ENCODE measurements at places on chromosomes 5 and 9.

- DNase-seq = no peak
Measured at GRCh38 chr5:138170299-138170698, 8.1 kb downstream of the BRD8 start.

- no peak for DNase-seq
Measured at GRCh38 chr9:79694676-79695400, 123.1 kb downstream of the TLE4 start.

DNA sequence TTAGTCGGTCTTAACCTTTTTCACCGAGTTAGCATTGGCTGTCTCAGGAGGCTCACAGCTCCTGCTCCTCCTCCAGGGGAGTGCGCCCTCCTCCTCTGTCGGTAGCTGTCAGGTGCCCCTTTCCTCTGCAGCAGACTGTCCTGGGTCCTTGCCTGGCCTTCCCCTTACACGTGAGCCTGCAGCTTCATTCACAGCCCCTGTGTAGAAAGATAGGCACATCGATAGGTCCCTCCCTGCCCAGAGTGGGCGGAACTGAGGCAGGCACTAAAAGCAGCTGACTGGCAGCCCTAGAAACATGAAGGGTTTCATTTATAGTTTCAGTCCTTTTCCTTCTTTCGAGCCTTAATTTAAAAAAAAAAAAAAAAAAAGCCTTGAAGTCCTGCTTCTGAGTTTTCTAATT lies 17.2 kb downstream of the TENT4A start:
- DNase-seq = no peak

DNA sequence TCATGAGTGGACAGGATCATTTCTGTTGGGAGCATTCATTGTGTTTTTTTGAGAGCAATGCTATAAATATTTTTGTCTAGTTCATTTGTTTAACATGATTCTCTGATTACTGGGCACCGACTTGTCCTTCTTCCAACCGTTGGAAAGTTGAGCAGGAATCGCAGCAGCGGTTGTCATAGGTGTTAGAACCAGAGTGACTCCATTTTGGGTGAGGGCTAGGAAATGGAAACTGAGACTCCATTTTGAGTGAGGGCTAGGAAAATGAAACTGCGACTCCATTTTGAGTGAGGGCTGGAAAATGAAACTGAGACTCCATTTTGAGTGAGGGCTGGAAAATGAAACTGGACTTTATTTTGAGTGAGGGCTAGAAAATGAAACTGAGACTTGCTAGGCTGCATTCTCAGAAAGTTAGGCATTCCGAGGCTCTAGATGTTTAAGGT lies 100.6 kb downstream of the ICE1 start:
- DNase-seq = no peak

DNA sequence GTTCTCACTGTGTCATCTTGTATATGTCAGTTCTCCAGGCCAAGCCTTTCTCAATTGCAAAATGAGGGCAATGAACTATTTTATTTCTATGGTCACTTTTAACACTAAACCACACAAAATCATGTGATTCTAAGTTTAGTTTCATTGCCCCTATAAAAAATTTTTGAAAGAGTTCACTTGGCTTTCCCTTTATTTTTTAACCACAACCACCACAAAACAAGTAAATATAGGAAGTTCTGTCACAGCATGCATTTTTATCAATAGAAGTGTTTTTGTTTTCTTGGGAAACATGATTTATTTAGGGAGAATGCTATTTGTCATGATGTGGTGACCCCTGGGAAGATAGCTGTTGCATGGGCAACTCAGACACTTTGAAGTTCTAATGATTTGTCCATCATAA lies 169.1 kb downstream of the CSNK1G3 start:
- no peak for DNase-seq

DNA sequence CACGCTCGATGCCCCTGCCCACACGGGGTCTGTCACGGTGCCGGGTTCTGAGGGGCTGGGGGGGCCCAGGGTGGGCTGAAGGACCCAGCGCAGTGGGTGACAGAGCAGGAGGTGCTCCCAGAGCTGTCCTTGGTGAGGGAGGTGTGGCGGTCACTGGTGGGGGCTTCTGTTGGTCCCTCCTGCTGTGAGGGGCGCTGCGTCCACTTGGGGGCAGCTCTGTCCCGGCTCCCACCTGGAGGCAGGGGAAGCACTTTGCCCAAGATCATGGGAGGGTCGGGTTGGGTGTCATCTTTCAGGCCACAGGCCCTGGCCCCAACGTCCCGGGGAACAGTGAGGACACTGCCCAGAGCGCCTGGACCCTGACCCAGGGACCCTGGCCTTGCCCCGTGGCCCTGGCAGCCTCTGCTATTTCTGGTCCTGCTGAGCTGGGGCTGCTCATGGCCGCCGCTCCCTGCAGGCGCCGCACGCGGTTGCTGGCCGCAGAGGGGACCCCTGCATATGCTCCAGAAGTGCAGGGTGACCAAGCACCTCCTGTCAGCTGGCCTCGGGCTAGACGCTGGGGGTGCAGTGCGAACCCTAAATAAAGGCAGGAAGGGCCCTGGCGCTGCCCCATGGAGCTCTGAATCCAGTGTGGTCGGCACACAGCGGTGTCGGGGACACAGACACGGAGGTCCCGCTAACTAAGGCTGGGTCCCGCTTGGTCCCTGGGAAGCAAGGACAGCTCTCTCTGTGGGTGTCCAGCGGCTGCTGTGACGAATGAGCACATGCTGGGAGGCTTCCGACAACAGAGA lies 11.6 kb upstream of the RNU6ATAC start:
- no peak for DNase-seq

GRCh38 chr5:95863383-95863757 lies 40.8 kb upstream of the GLRX start:
- DNase-seq = no peak

- no peak for DNase-seq
Measured at GRCh38 chr9:103397868-103398600, 402.9 kb downstream of the CYLC2 start.

DNA sequence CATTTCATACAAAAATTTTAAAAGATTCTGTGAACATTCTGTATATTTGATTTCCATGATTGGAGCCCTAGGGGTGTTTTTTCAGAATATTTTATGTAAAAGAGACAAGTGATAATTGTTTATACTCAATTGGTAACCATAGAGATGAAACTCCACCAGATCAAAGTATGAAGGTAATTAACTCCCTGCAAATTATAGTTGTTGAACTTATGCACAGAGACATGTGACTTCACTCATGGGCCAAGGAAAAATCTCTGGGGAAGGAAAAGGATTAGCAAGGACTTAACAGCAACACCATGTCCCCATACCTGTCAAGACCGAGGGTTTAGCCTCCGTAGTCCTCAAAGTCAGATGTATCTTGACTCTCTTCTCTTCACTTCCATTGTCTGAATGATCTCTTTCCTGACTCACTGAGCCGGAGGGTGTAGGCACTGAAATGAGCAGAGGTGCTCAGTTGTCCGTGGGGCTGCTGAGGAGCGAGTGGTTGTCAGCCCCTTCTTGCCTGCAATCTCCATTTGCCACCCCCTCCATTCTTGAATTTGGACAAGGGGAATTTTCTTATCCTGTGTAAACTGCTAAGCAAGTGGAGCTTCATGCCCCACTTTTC lies 17.5 kb upstream of the CXCL14 start:
- DNase-seq = no peak

DNA sequence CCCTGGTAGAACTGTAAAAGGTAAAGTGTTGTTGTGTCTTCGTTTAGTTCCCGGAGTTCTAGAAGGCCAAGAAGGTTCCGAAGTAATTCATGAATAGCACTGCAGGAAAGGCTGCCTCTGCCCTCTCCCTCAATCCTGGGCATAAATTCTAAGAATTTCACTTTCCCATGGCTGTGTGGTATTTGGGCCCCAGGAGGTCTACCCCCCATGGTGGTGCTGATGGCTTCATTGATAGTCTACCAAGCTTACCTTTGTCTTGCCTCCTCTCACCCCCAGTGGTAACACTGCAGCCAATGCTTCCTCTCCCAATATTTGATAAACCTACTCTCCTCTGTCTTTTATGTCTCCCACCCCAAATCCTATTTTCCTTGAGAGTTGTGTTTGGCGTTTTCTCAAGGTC lies 39.5 kb downstream of the ADAMTS16 start:
- no peak for DNase-seq

- DNase-seq = no peak
Measured at GRCh38 chr9:10512144-10512543, 100.7 kb downstream of the PTPRD start.

- DNase-seq = no peak
Measured at GRCh38 chr9:129319938-129320481, 141.9 kb upstream of the IER5L start.

DNA sequence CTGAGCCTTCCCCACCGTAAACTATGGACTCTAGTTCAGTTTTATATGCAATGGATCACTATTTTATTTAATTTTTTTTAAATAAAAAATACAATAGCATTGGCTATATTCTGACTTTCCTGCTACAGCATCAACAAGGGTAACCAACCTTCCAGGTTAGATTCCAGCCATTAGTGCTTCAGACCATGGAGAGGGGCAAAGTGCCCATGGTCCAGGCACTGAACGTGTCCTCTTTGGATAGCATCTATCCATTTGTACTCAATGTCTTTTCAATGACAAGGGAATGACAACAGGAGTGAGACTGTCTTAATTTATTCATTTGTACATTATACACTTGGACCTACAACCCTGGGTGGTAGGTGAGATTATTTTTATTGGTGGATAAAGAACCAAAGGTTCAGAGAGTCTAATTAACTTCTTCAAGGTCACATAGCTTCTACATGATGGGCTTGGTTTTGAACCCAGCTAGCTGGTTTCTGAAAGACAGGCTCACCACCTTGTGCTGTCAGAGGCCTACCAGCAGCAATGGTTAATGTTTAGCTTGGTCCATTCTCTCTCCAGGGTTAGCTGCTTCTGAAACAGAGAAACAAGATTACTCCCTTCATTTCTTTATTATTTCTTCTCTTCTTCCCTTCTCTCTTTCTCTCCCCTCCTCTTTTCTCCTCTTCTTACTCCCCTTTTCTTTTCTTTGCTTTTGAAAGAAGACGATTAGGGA lies 11.5 kb downstream of the TMEM171 start:
- no peak for DNase-seq

GRCh38 chr5:139804800-139805397 lies 9.3 kb downstream of the PSD2 start:
- DNase-seq = no peak

DNA sequence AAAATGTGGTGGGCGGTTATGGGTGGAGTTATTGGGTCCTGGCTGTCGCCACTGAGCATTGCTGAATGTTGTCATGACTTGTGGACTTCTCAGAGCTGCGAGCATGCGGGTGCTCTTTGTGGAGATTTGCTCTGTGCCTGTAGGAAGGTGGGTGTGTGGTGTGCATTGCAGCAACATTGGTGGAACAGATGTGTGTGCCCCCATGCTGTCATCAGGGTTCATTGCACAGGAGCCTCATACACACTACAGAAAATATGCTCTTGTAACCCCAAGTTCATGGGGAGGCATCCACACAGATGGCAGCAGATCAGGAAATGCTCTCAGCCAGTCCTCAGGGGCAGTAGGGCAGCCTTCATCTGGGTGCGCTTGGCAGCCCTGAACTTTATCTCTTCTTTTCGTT lies 55.9 kb upstream of the PHF2 start:
- DNase-seq = no peak

GRCh38 chr5:99129768-99130501 lies 201.1 kb upstream of the CHD1 start:
- no peak for DNase-seq

- no peak for DNase-seq
Measured at GRCh38 chr5:133785182-133785581, 172.8 kb upstream of the FSTL4 start.

DNA sequence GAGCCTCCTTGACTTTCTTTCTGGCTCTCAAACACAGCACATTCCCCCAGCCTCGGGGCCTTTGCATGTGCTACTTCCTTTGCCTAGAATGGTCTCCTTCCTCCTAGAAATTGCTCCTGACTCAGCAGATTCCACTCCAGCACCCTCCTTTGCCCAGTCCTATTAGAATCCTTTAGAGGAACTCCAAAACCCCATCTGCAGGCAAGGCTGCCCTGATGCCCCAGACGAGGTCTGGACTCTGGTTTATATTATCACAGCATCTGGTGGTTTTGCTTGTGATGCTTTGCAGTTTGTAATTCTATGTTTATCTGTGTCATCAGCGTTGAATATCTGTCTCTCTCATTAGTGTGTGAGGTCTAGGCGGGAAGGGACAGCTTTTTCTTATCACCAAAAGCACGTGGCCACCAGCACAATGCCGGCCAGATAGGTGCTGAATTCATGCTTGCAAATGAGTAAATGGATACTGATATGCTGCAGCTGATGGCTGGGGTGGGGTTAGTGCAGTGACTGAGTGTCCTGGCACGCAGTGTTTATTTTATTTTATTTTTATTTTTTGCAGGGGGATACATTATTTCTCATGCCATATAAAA lies 30.0 kb upstream of the ANKH start:
- DNase-seq = no peak

- DNase-seq = no peak
Measured at GRCh38 chr5:66553916-66554575, 42.1 kb upstream of the MAST4 start.

GRCh38 chr5:154242442-154242841 lies 51.9 kb downstream of the GALNT10 start:
- DNase-seq = no peak

- DNase-seq = no peak
Measured at GRCh38 chr9:135979547-135980166, 18.5 kb upstream of the UBAC1 start.

DNA sequence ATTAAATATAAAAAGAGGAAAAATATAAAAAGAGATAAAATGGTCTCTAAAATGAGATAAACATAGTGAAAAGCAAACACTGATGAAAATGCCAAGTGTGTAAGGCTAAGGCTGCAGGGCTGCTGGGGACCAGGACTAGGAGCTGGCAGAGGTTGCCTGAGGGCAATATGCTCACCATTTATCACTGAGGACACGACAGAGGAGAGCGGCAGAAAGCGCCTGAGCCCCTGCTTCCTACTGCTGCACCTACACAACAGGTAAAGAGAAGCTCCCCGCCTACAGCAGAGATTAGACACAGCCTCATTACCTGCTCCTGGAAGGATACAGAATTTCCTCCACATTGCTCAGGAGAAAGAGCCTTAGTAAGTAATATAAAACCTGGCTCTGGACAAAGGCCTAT lies 70.7 kb upstream of the PPP1R2B start:
- DNase-seq = no peak

GRCh38 chr5:147558826-147559225 lies 49.0 kb upstream of the DPYSL3 start:
- DNase-seq = no peak

- DNase-seq = no peak
Measured at GRCh38 chr5:38420691-38421390, 135.6 kb downstream of the LIFR start.

GRCh38 chr5:75837258-75837841 lies 120.1 kb upstream of the POC5 start:
- DNase-seq = no peak

- no peak for DNase-seq
Measured at GRCh38 chr5:170757182-170757601, 26.3 kb upstream of the GABRP start.

- DNase-seq = no peak
Measured at GRCh38 chr5:110342683-110343082, 383.8 kb downstream of the TMEM232 start.

GRCh38 chr5:95709967-95710650 lies 21.0 kb upstream of the RHOBTB3 start:
- no peak for DNase-seq
